Endothelial cell (in vitro differentiated cells): ENCODE measurements at places on chromosomes 3 and 15. TPM values are rescaled to one million over a fixed set of nuclear protein-coding genes. Genes with fewer than 3 reads are reported as not detected.

DNA sequence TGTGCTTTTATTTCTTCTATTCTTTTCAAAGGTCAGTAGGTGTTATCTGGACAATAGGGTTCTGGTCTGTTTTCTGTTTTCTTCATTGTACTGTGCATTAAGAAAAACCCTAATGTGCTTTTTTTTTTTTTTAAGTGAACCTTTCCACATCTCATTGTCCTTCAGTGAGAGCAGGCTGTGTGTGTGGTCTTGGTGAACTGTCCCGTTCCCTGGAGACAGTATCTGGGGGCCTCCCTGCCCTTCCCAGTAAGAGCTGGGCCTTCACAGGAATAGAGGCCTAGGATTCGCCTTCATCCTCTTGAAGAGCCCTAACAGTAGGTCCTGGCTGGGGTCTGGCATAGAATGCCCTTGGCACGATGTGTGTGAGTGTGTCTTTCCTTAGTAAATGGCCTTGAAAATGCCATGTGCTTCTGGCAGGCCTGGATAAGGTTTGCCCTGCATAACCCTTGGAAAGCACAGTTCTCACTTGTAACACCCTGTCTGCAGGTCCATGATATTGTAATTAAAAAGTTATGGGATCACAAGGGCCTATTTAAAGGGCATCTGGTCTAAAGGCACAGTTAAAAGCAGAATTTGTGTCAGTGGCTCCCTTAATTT is 81.2 kb downstream of the IGF1R start:
- H3K4me1 ChIP-seq = peaks cover 43% of the 10 kb centered on the region
- H3K27ac ChIP-seq = no peak overlapping the region
- peaks cover 3% of the 10 kb centered on the region for H3K36me3 ChIP-seq
- no peak for DNase-seq
- H3K4me3 ChIP-seq = no peak overlapping the region
- H3K27me3 ChIP-seq = peaks cover 3% of the 10 kb centered on the region

DNA sequence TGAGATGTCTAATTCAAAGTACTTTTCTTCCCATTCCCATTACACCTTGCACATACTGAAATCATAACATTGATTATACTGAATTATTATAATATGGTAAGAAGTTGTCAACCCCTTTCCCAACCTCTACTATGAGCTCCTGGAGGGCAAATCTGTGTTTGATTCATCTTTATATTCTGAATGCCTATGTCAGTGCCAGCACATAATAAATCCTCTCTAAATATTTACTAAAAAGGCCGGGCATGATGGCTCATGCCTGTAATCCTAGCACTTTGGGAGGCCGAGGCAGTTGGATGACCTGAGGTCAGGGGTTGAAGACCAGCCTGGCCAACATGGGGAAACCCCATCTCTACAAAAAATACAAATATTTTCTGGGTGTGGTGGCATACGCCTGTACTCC is 392.5 kb upstream of the CADM2 start:
- no peaks in the 10 kb centered on the region for H3K4me1 ChIP-seq
- no peak overlapping the region for H3K4me3 ChIP-seq
- no peak for DNase-seq
- no peaks in the 10 kb centered on the region for H3K36me3 ChIP-seq
- no peak overlapping the region for H3K27ac ChIP-seq

GRCh38 chr3:190877925-190878324 is 15.4 kb upstream of the GMNC start:
- no peak overlapping the region for H3K27ac ChIP-seq
- no peak overlapping the region for H3K4me3 ChIP-seq

- no peak for DNase-seq
- H3K4me3 ChIP-seq = no peak overlapping the region
- H3K27me3 ChIP-seq = no peaks in the 10 kb centered on the region
- H3K4me1 ChIP-seq = no peaks in the 10 kb centered on the region
Measured at GRCh38 chr3:49775538-49775937, 10.8 kb downstream of the IP6K1 start.

DNA sequence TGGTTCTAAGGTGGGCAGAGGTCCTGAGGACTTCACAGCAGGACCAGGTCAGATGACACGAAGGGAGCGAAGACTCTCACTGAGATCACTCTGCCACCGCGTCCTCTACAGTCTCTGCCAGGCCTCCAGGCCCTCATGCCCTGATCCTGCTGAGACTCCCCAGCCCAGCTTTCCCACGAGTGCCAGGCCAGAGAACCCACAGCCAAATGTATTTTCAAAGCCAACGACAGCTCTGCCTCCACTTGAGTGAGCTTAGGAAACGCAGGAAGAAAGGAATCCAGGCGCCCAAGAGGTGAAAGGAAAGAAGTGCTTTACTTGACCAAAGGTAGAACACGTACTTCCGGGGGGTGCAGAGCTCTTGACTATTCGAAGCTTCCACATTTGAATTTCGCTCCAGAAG is 275.0 kb downstream of the XXYLT1 start:
- no peaks in the 10 kb centered on the region for H3K4me1 ChIP-seq
- H3K36me3 ChIP-seq = no peaks in the 10 kb centered on the region
- no peak for DNase-seq
- H3K27ac ChIP-seq = no peak overlapping the region
- peaks cover 2% of the 10 kb centered on the region for H3K27me3 ChIP-seq

- H3K4me3 ChIP-seq = no peak overlapping the region
- peaks cover 1% of the 10 kb centered on the region for H3K27me3 ChIP-seq
- no peaks in the 10 kb centered on the region for H3K36me3 ChIP-seq
- no peak overlapping the region for H3K27ac ChIP-seq
Measured at GRCh38 chr3:66280304-66280703, 59.5 kb downstream of the SLC25A26 start.

Gene KNG1
- not detected for total RNA-seq

Gene KY
- total RNA-seq = not detected

Gene TMEM266
- 8.1 TPM for total RNA-seq
